ENCODE measurements at places on chromosomes 6 and 20.

DNA sequence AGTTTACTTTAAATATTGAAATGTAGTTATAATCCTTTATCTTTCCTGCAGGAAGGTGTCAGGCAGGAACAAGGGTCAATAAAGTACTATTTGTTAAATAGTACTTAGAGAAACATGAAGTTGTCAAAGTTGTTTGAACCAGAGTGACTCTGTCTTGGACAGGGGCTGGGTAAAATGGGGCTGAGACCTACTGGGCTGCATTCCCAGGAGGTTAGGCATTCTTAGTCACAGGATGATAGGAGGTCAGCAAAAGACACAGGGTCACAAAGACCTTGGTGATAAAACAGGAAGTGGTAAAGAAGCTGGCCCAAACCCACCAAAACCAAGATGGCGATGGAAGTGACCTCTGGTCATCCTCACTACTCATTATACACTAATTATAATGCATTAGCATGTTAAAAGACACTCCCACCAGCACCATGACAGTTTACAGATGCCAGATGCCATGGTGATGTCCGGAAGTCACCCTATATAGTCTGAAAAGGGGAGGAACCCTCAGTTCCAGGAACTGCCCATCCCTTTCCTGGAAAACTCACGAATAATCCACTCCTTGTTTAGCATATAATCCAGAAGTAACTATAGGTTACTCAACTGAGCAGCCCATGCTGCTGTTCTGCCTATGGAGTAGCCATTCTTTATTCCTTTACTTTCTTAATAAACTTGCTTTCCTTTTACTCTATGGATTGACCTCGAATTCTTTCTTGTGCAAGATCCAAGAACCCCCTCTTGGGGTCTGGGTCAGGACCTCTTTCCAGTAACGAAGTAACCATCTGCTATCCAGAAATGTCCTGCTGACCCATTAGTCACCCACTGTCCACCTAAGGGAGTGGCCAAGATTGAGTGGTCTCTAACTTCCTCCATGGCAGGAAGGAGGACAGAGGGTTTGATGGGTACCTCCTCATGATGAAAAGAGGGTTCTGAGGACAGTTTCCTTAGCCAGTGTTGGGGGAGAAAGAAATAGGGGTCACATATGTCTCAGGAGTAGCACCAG, 19.6 kb downstream of the SLC22A2 start:
- DNase-seq: no peak

DNA sequence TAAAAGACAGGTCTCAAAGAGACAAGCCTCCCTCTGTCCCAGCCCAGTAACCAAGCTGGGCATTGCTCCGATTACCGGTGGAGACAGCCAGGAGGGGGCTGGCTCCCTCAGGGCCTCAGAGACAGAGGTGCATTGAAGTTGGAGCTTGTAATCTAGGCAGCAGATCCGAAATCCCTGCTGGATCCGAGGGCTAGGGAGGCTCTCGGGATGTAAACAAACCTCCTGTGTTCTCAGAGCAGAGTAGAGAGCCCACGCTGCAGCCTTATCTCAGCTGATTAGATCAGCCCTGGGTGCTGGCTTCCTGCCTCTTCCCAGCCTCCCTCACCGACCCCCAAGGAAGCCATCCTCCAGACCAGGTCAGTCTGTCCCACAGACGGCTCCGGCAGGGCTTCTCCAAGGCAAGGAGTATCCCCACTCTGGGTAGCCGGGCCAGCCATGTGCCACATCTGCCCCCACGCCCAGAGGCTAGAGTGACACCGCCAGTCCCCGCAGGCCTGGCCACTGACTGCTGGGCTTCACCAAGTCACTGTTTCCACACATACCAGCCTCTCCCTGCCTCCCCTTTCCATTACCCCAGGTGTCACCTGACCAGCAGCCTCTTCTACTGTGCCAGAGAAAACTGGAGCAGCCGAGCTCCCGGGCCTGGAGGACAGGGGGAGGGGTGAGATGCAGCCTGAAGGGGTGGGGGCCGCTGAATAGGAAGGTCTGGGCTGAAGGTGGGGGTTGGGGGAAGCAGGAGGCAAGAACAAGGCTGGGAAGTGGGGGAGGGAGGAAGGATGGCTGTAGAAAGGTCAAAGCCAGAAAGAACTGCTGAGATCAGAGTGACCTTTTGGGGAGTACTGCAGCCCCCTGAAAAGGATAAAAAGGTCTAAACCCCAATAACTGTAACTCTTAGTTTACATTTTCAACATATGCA, 6.0 kb downstream of the SDC4 start:
- no peak for DNase-seq

GRCh38 chr20:10557685-10558084, 116.1 kb downstream of the JAG1 start:
- DNase-seq: no peak

- DNase-seq: no peak
These were observed 66.8 kb upstream of the ATXN1 start for GRCh38 chr6:16828058-16828457.

GRCh38 chr6:10655508-10656055, 38.8 kb downstream of the C6orf52 start:
- DNase-seq: no peak

Data from neuronal stem cell (in vitro differentiated cells).